ENCODE measurements at places on chromosomes 3 and 15.

- no peak for DNase-seq
Observed at GRCh38 chr15:34722439-34722836, 32.4 kb downstream of the GJD2 start.

GRCh38 chr3:171811295-171811912 lies 1.1 kb upstream of the PLD1 start:
- no peak for DNase-seq

DNA sequence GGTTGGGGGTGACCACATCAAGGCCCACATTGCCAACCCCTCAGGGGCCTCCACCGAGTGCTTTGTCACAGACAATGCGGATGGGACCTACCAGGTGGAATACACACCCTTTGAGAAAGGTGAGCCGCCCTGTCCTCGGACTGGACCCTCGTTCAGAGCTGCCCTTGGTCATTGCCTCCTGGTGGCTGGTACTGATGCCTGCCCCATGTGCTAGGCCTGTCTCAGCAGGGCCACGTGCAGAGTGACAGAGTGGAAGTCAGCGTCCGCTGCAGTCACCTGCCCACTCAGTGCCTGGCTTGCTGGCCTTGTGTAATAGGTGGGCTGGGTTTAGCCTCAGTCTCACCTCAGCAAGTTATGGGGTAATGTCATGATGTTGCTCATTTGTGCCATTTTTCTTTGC lies 86.4 kb downstream of the DNASE1L3 start:
- DNase-seq = no peak

- no peak for DNase-seq
Observed at GRCh38 chr15:88904624-88905327, 8.4 kb downstream of the MFGE8 start.

GRCh38 chr3:160213191-160213590 lies 12.0 kb upstream of the C3orf80 start:
- DNase-seq = no peak

GRCh38 chr3:101259485-101260341 lies 60.7 kb downstream of the IMPG2 start:
- no peak for DNase-seq

GRCh38 chr3:162437480-162437879 lies 940.9 kb downstream of the OTOL1 start:
- DNase-seq = no peak

DNA sequence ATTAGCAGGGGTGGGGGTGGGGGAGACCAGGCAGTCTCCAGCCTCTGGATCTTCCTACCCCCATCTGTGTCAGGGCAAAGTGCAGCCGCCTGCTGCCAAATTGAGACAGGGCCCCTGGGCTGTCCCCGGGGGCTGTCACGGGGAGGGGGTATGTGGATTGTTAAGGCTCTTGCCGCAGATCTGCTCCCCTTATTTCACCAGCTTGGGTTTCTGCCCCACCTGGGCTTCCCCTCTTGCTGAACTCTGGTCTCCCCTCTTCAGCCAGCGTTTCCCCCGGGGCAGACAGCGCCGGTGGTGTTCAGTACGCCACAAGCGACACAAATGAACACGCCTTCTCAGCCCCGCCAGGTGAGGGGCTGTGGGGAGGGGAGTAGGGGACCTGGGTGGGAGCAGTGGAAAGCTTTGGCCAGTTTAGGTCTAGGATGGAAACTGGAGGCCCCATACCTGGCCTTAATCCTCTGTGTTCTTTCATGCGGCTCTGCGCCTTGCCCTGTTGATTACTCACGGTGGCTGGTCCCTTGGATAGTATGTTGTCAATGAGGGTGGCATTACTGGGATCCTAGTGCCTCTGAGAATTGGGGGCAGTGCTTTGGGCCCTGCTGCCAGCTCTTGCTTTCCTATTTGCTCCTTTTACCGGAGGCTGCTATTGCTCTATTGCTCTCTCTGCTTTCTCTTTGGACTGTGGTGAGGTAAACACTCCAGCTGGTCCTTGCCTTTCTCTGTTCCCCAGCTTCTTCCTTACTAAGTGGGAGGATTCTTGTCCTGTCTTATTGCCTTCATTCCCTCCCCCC lies 1.7 kb downstream of the EIF4G1 start:
- DNase-seq = no peak

DNA sequence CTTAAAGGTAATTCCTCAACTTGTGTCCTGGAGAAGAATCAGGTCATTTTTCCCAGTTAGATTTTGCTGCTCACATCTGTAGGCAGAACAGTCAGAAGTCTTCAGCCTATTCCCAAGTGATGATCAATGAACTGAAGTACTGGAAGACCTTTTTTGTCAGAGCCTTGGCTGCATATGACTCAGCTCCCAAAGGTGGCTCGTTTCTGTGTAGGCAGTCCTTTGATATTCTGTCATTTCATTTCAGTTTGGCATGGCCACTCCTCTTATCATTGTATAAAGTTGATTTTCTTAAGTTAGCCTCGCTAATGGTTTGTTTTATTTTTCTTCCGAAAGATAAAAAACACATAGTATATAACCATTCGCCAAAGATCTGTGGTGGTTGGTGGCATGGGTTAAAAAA lies 90.7 kb downstream of the KLHL25 start:
- no peak for DNase-seq

DNA sequence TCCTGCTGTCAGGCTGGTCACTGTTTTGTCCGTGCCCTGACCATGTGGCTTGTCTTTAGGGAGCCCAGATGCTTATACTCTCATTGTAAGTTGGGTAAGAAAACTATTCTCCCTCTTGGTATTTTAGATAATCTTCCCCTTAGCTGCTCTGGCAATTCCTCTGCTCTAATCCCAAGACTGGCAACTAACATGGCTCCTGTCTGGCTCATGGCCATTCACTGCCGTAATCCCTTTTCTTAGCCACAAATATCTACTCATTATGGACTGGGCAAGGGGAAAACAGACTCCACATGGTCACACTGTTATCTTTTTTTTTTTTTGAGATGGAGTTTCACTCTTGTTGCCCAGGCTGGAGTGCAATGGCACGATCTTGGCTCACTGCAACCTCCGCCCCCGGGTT lies 38.8 kb downstream of the TYRO3 start:
- no peak for DNase-seq

DNA sequence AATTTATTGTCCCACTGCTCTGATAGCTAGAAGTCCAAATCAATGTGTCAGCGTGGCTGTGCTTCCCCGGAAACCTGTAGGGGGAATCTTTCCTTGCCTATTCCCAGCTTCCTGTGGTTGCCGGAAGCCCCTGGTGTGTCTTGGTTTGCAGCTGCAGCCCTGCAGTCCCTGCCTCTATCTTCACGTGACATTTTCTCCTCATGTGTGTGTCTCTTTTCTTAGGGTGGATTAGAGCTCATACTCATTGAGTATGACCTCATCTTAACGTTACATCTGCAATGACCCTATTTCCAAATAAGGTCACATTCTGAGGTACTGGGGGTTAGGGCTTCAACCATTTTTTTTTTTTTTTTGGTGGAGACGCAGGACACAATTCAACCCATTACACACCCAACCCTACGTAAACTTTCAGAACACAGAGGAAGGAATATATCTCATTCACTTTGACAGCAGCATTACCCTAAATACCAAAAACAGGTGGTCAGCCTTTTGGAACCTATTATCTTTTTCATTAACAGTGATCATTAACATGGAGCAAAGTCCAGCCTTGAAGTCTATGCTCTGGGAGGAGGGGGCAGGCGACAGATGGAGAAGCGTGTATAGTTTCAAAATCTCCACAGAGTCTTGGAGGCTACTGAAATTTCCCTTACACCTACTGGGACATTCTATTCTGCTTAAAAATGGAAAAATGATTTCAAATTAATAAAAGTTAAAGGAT lies 88.6 kb downstream of the RYK start:
- DNase-seq = no peak

All from cortex of kidney (tissue), 1 donor.